Astrocyte of the spinal cord (primary cell): ENCODE measurements at places on chromosomes 4 and X.

GRCh38 chr4:169870507-169870906 is 112.8 kb upstream of the HPF1 start:
- DNase-seq: no peak

DNA sequence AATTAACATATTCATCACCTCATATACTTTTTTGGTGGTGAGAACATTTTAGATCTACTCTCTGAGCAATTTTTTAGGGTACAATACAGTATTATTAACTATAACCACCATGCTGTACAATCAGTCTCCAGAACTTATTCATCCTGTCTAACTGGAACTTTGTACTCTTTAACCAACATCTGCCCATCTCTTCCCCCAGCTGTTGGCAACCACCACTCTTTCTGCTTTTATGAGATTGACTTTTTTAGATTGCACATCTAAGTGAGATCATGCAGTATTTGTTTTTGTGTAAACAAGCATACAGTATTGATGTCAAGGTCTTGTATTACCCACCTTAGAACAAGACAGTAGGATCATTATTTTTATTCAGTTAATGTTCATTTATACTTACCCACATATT is 516.8 kb downstream of the RPA4 start:
- DNase-seq: no peak

GRCh38 chr4:140078366-140078765 is 75.6 kb downstream of the MAML3 start:
- peak; percentile 65 for DNase-seq

DNA sequence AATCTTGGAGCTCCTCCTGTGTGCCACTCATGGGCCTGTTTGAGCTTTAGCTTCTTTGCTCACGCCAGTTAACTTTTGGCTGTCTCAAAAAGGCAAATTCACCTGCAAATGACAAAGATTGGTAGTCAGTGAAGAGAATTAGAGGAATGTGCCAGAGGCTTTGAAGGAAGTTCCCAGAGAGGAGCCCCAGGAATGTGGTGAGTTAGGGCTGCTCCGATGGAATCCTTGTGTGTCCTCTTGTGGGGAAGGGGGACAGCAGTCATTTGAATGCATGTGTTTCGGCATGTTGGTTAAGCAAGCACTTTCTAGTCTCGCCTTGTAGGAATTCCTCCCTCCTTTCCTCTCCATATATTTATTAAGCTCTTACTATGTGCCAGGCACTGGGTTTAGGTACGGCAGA is 62.9 kb downstream of the ELF4 start:
- no peak for DNase-seq

GRCh38 chr4:141871086-141871770 is 234.8 kb downstream of the IL15 start:
- peak; percentile 7 for DNase-seq

DNA sequence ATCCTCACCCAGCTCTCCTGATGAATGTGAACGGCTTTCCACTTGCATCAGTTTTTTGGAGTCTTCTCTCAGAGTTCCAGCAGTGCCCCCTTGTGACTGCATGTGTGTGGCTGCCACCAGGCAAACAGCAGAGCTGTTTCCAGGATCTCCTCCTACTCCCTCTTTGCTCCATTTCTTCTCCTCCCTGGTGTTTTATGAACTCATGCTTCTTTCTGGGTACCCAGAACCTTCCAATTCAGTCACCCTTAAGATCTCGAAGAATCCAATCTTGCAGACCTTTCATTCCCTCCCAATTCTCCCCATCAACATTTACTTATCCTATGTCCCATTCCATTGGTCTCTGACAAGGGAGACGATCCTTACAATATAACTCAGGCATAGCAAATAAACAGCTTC is 6.8 kb upstream of the TCEANC start:
- DNase-seq: peak; percentile 57

- DNase-seq: no peak
Observed at GRCh38 chr4:63589796-63590195, 819.5 kb downstream of the TECRL start.

- no peak for DNase-seq
Observed at GRCh38 chr4:153780876-153781275, 8.0 kb downstream of the SFRP2 start.

GRCh38 chr4:186789651-186790050 is 66.0 kb upstream of the FAT1 start:
- peak; percentile 28 for DNase-seq

- no peak for DNase-seq
Observed at GRCh38 chrX:97401154-97401553, 517.4 kb downstream of the RPA4 start.

DNA sequence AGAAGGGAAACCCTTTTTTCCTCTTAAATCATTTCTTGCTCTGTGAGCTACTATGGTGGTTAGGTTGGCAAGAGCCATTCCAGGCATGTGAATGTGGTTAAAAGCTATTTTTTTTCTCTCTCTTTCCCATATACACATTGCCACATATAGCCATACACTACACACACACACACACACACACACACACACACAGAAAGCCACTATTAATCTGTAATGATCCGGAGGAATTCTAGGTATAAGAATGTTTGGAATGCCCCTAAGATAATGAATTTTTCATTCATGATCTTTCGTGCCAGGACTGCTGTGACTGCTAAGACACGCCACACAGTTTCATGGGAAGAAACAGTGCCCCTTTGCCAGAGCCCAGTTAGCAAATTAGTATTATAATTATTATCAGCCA is 21.8 kb upstream of the TLL1 start:
- DNase-seq: no peak

- no peak for DNase-seq
Observed at GRCh38 chrX:40176351-40177116, 78.8 kb upstream of the BCOR start.

- DNase-seq: no peak
Observed at GRCh38 chrX:152902502-152902820, 4.6 kb downstream of the ZNF185 start.

DNA sequence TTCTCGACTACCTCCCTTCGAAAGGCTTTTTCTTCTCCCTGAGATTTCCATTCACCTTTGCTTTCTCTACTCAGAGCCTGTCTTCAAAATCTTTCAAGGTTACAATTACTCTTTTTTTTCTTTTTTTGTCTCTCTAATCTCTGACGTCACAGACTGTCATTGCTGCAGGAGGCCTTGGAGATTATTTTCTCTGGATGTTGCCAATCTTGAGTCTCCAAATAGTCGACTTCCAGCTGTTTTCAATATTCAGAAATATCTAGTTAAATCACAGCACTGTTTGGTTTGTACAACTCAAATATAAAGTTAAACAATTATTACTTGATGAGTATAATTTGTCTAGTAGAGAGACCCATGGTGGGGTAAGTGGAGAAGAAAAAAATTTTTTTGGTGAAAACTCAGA is 359.0 kb upstream of the BOD1L1 start:
- no peak for DNase-seq

- peak; percentile 4 for DNase-seq
Observed at GRCh38 chrX:38627683-38628082, 66.3 kb downstream of the TSPAN7 start.

DNA sequence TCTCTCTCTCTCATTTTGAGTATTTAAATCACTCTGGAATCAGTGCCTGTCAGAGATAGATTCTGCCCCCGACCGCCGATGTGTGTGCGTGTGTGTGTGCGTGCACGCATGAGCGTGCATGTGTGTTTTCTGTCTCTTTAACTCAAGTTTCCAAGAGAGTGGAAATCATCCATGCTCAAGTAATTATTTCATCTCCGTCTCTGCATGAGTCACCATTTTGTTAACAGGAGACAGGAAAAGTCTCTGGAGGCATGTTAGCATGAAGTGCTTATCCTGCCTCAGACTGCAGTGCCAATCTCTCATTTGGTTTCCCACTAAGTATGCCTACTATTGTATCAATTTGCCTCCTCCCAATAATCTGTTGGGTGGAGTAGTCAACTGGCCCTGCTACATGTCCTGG is 182.9 kb upstream of the NHS start:
- peak; percentile 17 for DNase-seq

DNA sequence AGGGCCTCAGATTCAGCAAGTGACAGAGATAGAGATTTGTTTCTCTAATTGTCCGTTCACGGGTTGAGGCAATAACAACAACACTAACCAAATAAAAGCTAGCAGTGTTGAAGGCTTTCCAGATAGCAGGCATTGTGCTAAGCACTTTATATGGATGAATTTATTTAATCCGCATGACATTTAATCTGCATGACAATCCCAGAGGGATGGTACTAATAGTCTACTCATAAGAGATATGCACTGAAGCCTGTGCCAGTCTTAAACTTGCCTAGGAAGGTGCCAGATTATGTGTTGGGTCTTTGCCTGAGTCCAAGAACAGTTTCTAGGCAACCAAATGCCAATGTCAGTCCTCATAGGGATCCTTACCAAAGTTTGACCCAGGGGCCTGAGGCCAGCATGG is 37.7 kb upstream of the FAT1 start:
- DNase-seq: no peak

DNA sequence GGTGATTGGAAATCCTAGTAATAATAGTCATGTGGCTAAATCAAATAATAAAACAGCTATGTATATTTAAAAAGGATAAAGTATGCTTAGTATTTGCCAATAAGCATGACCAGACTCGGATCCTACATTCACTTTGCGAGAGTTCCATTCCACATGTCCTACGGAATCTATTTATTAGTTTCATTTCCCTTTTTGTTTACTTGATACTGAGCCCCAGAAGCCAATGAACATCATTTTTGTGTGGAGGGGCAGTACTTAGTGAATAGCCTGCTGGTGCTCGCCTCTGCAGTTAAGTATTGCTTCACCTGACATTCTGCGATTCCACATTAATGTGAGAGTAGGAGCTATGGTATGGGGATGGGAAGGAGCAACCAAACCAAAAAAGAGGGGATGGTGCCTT is 58.5 kb upstream of the NAP1L5 start:
- no peak for DNase-seq

GRCh38 chr4:121164291-121164690 is at the start of gene TNIP3:
Gene TNIP3 (minus strand): TSS chr4:121164321. CDS start chr4:121164125, 196 bp downstream.
- DNase-seq: no peak

DNA sequence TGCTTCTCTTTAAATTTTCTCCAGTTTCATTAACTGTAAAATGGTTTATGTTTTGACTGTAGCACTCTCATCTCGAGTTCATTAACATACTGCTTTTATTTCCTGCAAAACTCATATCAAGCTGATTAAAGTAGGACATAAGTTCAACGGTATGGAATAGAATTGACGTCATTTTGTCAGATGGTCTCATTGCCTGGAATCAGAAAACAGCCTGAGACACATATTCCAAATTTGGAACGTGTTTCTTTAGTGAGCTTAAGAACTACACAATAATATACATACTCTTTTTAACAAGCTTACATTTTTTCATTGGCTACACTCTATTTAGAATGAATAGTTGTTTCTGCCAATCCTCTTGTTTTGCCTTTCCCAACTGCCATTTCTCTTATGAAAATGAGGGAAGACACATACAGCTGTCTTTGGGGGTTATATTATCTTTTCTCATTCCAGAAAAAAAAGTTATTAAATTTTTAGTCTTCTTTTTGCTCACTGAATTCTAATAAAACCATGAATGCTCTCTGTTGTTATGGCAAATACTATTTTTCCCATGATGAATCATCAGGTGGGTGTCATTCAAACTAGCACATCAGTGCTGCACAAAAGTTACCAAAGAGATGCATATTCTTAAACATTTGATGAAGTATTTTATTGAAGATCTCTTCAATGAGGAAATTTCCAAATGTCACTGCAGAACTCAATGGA is 162.8 kb downstream of the GABRB1 start:
- no peak for DNase-seq

- DNase-seq: no peak
Observed at GRCh38 chr4:4853371-4853823, 6.1 kb upstream of the MSX1 start.

- DNase-seq: no peak
Observed at GRCh38 chr4:13903061-13903460, 275.5 kb upstream of the BOD1L1 start.

DNA sequence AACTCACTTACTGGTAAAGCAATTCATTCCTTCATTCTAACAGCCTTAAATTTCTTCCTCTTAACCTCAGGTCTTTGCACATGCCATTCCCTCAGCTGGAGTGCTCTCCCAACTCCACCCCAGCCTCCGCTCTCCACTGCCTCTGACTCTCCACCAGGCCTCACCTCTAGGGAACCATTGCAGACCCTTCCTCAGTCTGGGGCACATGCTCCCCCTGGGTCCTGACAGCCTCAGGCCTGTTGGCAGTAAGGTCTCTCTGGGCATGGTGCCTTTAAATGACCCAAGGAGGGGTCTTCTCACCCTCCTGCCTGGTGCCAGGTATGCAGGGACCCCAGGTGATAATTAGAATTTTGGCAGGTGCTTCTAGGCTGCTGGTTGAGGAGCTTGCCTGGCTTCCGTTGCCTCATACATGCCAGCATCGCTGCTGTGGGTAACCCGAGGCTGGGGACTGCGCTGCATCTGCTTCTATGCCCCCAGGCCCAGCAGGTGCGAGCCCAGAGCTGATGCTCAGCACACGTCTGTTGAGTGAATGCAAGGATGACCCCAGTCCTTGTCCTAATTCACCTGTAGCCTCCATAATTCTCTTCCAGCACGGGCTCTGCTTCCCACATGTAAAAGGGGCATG is 27.5 kb upstream of the GPR78 start:
- DNase-seq: no peak

GRCh38 chrX:102155806-102156179 is at the start of gene BEX5:
Gene BEX5 (minus strand): TSS chrX:102155977. CDS start chrX:102154265, 1,712 bp downstream.
- DNase-seq: peak; percentile 9

GRCh38 chr4:177177541-177178081 is 132.1 kb upstream of the NEIL3 start:
- peak; percentile 25 for DNase-seq

- DNase-seq: peak; percentile 65
Observed at GRCh38 chrX:132092439-132093065, 35.3 kb downstream of the FRMD7 start.

DNA sequence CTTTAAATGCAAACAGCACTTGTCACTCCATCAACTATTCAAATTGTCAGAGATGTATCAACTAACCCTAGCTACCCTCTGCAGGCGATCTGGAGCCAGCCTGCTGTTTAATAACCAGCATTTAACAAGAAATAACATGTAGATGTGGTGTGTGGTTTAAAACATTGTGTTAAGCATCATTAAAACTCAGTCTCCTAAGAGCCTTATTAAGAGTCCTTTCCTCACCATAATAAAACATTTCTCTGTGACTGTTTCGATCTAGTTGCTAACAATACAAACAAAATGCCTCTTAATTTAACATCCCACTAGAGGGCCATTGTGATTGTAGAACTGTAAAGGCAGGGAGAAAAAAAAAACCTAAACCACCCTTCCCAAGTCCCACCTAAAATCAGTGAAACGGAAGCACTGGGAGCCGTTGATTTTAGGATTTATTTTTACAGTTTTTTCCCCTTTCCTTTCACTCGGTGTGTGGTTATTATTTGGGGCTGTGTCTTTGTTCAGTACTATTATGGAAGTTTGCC is 708.6 kb downstream of the C4orf33 start:
- no peak for DNase-seq

- peak; percentile 8 for DNase-seq
Observed at GRCh38 chr4:4914059-4914820, 54.8 kb downstream of the MSX1 start.
